Endothelial cell of umbilical vein (primary cell): ENCODE measurements at places on chromosomes 2 and 18. TPM values are rescaled to one million over a fixed set of nuclear protein-coding genes. Genes with fewer than 3 reads are reported as not detected.

The AQP12A gene
- total RNA-seq, result not detected in 2 replicates

The COX7A2L gene
- 94.2 and 101 TPM in 2 replicates for total RNA-seq

The OR6B2 gene
- total RNA-seq, result not detected in 2 replicates

The LTBP1 gene
- 68.2 and 107 TPM in 2 replicates for total RNA-seq
